ENCODE measurements at places on chromosomes 1 and 21. TPM values are rescaled to one million over a fixed set of nuclear protein-coding genes. Genes with fewer than 3 reads are reported as not detected.

Gene DNAI4
- 23.6 TPM for total RNA-seq

Gene LMOD1
- total RNA-seq: 126 TPM

Gene CORT
- total RNA-seq: not detected

Gene OR2AK2
- total RNA-seq: not detected

Data from tibial nerve (tissue), 4 donors.